Peyer's patch (tissue), 4 donors: ENCODE measurements at places on chromosomes 3 and 15. TPM values are rescaled to one million over a fixed set of nuclear protein-coding genes. Genes with fewer than 3 reads are reported as not detected.

DNA sequence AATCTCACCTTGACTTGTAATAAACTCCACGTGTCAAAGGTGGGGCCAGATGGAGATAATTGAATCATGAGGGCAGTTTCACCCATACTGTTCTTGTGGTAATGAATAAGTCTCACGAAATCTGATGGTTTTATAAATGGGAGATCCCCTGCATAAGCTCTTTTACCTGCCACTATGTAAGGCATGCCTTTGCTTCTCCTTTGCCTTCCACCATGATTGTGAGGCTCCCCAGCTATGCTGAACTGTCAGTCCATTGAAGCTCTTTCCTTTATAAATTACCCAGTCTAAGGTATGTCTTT, 45.5 kb downstream of the SUCNR1 start:
- H3K4me3 ChIP-seq, result no peak overlapping the region
- H3K4me1 ChIP-seq, result no peaks in the 10 kb centered on the region
- no peak for DNase-seq

DNA sequence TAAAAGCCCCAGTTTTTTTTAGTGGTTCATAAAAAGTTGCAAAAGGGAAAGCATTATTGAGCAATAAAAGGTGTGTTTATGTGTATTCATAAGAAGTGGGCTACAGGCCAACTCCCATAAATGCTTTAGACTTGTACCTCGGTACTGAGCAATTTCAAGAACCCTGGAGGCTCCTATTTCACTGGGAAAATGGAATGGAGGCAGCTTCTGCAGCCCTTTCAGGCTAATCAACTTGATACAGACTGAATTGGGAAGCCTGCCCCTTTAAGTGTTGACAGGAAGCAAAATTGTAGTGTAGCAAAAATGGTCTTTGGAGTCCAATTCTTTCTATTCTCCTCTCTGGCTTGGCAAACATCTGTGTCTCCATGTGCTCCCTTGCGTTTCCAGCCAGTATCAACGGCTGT, 118.8 kb downstream of the ECT2 start:
- H3K4me1 ChIP-seq, result no peaks in the 10 kb centered on the region
- no peak overlapping the region for H3K4me3 ChIP-seq
- H3K27ac ChIP-seq, result no peak overlapping the region

DNA sequence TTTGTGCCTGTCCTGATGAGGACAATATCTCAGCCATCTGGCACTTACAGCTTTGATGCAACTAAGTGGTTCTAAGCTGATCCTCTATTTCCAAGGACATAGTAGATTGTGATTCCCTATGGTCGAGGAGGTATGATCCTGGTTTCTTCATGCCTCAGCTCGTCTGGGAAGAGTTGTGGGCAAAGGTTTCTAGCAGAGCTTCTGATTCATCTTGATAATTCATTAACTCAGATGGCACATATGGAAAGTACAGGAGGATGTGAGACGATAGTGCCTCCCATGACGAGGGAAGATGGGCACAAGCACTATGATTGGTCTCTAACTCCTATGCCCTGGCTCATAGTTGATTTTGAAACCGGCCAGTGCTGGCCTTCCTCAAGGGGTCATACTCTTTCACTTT, 334.2 kb upstream of the SEMA6D start:
- H3K4me3 ChIP-seq, result no peak overlapping the region
- H3K27me3 ChIP-seq, result no peaks in the 10 kb centered on the region
- no peak overlapping the region for H3K27ac ChIP-seq
- H3K4me1 ChIP-seq, result no peaks in the 10 kb centered on the region
- H3K36me3 ChIP-seq, result no peaks in the 10 kb centered on the region

GRCh38 chr3:42336103-42336502, 70.1 kb upstream of the CCK start:
- no peak overlapping the region for H3K4me3 ChIP-seq
- H3K4me1 ChIP-seq, result no peaks in the 10 kb centered on the region
- no peak overlapping the region for H3K27ac ChIP-seq
- no peaks in the 10 kb centered on the region for H3K36me3 ChIP-seq

DNA sequence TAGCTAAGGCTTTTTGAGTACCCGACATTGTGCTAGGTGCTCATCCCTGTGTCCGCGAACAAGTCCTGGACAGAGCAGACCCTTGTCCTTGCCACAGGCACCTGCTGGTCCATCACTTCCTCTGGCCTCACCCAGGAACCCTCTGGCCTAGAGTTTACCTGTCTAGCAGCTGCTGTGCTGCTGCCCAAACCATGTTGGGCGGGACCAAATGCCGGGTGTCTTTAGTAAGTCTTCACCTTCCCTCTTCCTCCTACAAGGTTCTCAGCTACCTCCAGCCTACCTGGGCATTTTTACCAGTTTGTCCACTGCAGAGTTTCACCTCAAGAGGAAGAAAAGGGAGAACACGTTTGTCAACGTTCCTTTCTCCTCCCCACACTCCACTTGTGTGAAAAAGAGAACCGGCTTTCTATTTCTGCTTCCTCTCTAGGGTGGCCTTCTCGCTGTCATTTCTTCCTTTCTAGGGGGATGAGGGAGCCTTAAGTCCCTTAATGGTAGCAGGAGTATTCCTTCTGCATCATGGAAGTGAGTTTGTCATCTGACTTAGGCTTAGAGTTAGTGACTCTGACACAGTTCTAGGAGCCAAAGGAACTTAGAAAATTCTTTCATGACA, 80.4 kb upstream of the GCNT3 start:
- peaks cover 13% of the 10 kb centered on the region for H3K4me1 ChIP-seq
- no peaks in the 10 kb centered on the region for H3K36me3 ChIP-seq
- H3K4me3 ChIP-seq, result no peak overlapping the region
- no peaks in the 10 kb centered on the region for H3K27me3 ChIP-seq

- no peak overlapping the region for H3K4me3 ChIP-seq
- no peak overlapping the region for H3K27ac ChIP-seq
- no peak for DNase-seq
These were observed 9.6 kb downstream of the TGM4 start for GRCh38 chr3:44883999-44884431.

Gene C3orf80
- 0.88 TPM for total RNA-seq

Gene EPHA3
- total RNA-seq, result 3.3 TPM

Gene LRRC31
- total RNA-seq, result 41.2 TPM

Gene GPR176
- 4.3 TPM for total RNA-seq

Gene C3orf18
- not detected for total RNA-seq

Gene MEIS2
- 40.4 TPM for total RNA-seq

Gene RASGRP1
- total RNA-seq, result 5.6 TPM
